ENCODE measurements at places on chromosomes 2 and 18.

DNA sequence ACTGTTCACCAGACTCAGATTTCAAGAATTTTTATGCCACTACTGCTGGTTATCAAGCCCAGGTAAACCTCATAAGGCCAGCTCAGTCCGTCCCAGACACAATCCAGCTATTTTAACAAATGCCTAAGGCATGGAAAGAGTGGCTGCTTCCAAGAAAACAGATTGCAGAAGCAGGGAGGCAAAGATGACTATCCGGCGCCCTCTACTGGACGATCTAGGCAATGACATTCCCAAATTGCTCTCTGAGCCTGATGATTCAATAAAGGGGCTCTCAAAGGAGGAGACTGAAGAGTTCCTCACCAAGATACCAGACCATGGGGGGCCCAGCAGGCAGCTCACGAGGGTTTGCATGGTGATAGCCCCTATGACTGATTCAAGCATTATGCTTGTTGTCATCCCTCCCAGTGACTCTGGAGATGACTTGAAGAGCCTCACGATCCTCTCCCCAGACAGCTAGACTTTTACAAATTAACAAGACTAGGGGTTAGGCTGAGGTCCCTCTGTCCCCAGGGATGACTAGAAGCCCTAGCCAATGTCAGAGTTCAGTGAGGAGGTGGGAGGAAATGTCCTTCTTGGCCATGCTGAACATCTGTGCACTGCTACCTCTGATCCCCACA is 25.0 kb downstream of the SERPINB8 start:
- peak; percentile 56 for DNase-seq

DNA sequence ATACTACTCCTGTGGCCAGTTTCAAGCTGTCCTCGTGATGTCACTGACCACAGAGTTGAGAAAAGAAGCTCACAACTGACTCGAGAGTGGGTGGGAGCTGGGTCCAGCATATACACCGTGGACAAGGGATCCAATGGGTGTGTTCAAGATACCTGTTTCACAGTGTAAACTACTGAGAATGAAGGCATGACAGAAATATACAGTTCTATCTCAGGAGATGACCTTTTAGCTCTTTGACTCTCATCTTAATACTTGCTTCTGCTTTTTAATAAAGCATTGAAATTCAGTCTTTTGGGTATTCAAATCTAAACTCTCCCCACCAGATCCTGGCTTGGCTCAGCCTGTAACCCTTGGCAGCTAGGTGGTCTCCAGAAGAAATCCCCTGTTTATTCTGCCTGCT is 130.1 kb downstream of the MAP2 start:
- DNase-seq = no peak

GRCh38 chr2:95008306-95008705 is 17.2 kb upstream of the MAL start:
- no peak for DNase-seq

DNA sequence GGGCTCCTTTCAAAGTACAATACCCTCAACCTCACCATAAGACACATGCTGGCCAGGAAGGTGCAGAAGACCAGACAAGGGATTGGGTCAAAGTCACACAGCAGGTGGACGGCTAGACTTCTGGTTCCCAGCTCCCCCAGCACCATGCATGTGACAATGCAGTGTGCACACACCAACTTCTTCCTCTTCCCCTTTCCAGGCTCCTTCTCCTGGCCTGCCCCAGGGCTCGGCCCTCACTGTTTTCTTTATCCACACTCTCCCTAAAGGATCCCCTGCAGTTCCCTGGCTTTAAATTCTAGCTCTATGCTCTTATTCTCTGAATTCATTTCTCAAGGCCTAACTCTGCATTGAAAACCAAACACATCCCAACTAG is 82.3 kb downstream of the LOXHD1 start:
- no peak for DNase-seq

DNA sequence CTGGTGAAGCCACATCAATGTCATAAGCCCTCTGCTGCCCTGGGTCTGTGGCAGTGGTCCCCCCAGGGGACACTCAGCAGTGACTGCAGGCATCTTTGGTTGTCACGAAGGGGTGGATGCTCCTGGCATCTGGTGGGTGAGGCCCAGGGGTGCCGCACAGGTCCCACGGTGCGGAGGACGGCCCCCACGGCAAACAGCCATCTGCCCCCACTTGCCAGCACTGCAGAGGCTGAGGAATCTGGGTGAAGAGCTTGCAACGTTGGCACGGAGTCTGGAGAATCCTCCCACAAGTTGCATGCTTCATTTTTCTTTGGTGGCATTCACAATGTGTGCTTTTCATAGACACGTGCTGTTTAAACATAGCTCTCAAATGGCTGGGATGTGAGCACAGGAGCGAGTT is 105.1 kb upstream of the PXDN start:
- no peak for DNase-seq
